ENCODE measurements at places on chromosomes 12 and 14. TPM values are rescaled to one million over a fixed set of nuclear protein-coding genes. Genes with fewer than 3 reads are reported as not detected.

The CIDEB gene
- 0.35 TPM for polyA plus RNA-seq

The FBXO21 gene
- polyA plus RNA-seq = 31.3 TPM

The FOXM1 gene
- polyA plus RNA-seq = 71.3 TPM

The NOVA1 gene
- 8.5 TPM for polyA plus RNA-seq

The ERP27 gene
- polyA plus RNA-seq = not detected

The GPR68 gene
- 0.37 TPM for polyA plus RNA-seq

The SIX4 gene
- 9.8 TPM for polyA plus RNA-seq

The GXYLT1 gene
- polyA plus RNA-seq = 14.6 TPM

The FSCB gene
- not detected for polyA plus RNA-seq

The CISTR gene
- not detected for polyA plus RNA-seq

The CLEC4A gene
- 0.61 TPM for polyA plus RNA-seq

The TMEM121 gene
- 0.30 TPM for polyA plus RNA-seq

The GLIPR1L2 gene
- polyA plus RNA-seq = 0.46 TPM

The LRIG3 gene
- polyA plus RNA-seq = 37.1 TPM

The AMN gene
- not detected for polyA plus RNA-seq

The TAS2R7 gene
- polyA plus RNA-seq = not detected

The GPR137C gene
- 0.37 TPM for polyA plus RNA-seq

The ATN1 gene
- 14.5 TPM for polyA plus RNA-seq

The PCED1B gene
- 0.49 TPM for polyA plus RNA-seq

The FAM222A gene
- polyA plus RNA-seq = 0.18 TPM

The PPP4R4 gene
- 0.35 TPM for polyA plus RNA-seq

The PLD4 gene
- not detected for polyA plus RNA-seq

The SLC38A4 gene
- polyA plus RNA-seq = 5.5 TPM

The ETNK1 gene
- 19.0 TPM for polyA plus RNA-seq

The KRT83 gene
- not detected for polyA plus RNA-seq

The ANKRD52 gene
- 12.2 TPM for polyA plus RNA-seq

The KITLG gene
- polyA plus RNA-seq = 37.7 TPM

The RNU4-1 gene
- polyA plus RNA-seq = not detected

The KRT74 gene
- polyA plus RNA-seq = not detected

The RPGRIP1 gene
- 0.32 TPM for polyA plus RNA-seq

The OVCH1 gene
- polyA plus RNA-seq = 0.29 TPM

The DEGS2 gene
- not detected for polyA plus RNA-seq

The PZP gene
- not detected for polyA plus RNA-seq

The SERPINA5 gene
- polyA plus RNA-seq = not detected

The TUNAR gene
- not detected for polyA plus RNA-seq

The RBP5 gene
- not detected for polyA plus RNA-seq

The KLRK1 gene
- not detected for polyA plus RNA-seq

The MGP gene
- 15.9 TPM for polyA plus RNA-seq

The SLC22A17 gene
- polyA plus RNA-seq = 3.9 TPM

The LRFN5 gene
- polyA plus RNA-seq = 0.14 TPM

The SRGAP1 gene
- 23.8 TPM for polyA plus RNA-seq

The LIN7A gene
- 6.9 TPM for polyA plus RNA-seq

The MANSC4 gene
- polyA plus RNA-seq = not detected

The PTPRB gene
- 1.7 TPM for polyA plus RNA-seq

The ANO4 gene
- polyA plus RNA-seq = 11.7 TPM

The SOAT2 gene
- 0.12 TPM for polyA plus RNA-seq

The NXPH4 gene
- 0.30 TPM for polyA plus RNA-seq

The SMCO2 gene
- not detected for polyA plus RNA-seq
